ENCODE measurements at places on chromosomes 2 and 18. TPM values are rescaled to one million over a fixed set of nuclear protein-coding genes. Genes with fewer than 3 reads are reported as not detected.

The GALNT13 gene
- not detected for total RNA-seq

The ALPP gene
- total RNA-seq, result not detected

The OBSL1 gene
- total RNA-seq, result 0.57 TPM

The POTEJ gene
- not detected for total RNA-seq

The TNFRSF11A gene
- total RNA-seq, result 2.2 TPM

The FZD7 gene
- total RNA-seq, result 0.42 TPM

The SOX11 gene
- not detected for total RNA-seq

The TMEM178A gene
- total RNA-seq, result not detected

The PLB1 gene
- 2.0 TPM for total RNA-seq

The MYO5B gene
- not detected for total RNA-seq

Data from CD4-positive, CD25-positive, alpha-beta regulatory T cell (primary cell).